ENCODE measurements at places on chromosomes 4 and X. TPM values are rescaled to one million over a fixed set of nuclear protein-coding genes. Genes with fewer than 3 reads are reported as not detected.

The COL4A6 gene
- total RNA-seq, result 20.8 TPM

The FAT1 gene
- 521 TPM for total RNA-seq

The ARHGEF6 gene
- total RNA-seq, result 2.8 TPM

The NDST3 gene
- not detected for total RNA-seq

The PABPC5 gene
- not detected for total RNA-seq

The NAA11 gene
- not detected for total RNA-seq

The NSUN7 gene
- total RNA-seq, result 3.6 TPM

The AFM gene
- not detected for total RNA-seq

The GPR119 gene
- total RNA-seq, result not detected
